ENCODE measurements at places on chromosomes 3 and 15.
A peak's percentile ranks its signal among the peaks of the same experiment; 100 is the strongest.

DNA sequence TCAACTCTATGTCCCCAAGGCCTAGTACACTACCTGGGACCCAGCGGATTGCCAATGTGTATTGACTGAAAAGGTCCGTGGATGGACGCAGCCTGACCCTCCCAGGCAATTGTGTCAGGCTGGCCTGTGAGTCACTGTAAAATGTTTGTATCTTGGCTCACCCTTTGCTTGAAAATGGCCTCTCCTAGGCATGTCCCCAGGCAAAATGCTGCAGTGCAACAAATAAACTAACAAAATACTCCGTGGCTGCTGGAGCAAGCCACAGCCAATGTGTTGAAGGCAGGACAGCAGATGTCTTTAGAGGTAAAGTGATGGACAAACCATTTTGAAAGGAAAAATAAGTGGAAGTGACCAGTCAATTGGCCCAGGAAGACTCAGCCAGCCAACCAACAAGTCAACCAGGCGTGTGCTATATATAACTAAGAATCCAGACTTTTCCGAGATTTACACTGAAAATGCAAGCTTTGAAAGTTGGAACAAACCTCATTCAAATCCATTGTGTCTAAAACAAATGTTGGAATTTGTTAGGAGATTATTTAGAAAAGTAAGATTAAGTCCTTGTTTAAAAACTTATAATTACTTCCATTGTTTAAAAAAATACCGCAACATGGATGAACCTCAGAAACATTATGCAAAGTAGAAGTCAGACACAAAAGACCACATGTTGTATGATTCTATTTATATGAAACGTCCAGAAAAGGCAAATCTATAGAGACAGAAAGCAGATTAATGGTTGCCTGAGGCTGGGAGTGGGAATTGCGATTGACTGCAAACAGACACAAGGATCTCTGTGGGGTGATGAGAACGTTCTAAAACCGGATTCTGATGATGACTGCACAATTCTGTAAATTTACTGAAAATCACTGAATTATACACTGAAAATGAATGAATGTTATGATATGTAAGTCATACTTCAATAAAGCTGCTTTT lies 191.2 kb downstream of the TLE3 start:
- DNase-seq = no peak

DNA sequence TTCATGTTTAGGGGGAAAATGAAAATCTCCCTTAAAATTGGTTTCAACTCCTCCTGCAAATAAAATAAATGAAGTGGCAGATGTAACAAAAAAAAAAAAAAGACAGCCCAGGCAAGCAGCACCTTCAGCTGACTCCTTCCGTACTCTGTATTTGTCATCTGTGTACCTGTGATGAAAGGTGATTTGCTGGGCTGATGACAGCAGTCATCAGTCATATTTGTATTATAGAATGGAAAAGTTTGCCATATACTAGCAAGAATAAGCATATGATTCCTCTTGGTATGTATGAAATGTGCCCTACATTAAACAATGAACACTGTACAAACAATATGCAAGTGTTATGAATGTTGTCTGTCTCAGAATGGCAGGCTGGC lies 44.1 kb upstream of the WWTR1 start:
- DNase-seq = no peak

DNA sequence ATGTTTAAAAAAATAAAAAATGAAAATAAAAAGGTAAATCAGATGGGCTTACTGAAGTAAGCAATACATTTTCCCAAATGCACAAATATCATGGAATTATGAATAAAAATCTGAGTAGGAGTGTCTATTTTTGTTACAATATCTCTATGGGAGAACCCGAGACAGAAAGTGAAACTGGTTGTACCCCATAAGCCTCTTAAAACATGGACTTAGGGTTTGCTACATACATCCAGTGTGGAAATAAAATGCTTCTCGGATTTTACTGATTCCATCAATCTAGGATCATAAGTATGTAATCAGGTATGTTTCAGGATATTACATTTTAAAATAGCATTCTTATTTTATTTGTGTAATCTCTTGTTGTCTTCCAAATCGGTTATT lies 177.8 kb upstream of the CDIN1 start:
- DNase-seq = no peak

DNA sequence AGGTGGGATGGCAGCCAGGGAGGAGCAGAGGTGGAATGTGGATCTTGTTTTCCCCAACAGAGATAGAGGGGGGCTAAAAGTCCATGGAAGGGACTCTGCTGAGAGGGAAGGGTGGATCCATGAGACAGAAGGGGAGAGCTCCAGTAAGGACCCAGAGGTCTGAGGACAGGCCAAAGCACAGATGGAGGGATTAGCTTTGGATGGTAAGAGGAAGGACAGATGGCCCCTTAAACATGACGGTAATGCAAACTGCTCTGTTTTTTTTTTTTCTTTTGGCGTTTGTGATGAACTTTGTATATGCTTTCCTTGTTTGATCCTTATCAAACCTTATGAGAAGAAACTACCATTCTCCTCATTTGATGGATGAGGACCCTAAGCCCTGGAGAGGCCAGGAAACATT lies 96.2 kb downstream of the IGF1R start:
- no peak for DNase-seq

DNA sequence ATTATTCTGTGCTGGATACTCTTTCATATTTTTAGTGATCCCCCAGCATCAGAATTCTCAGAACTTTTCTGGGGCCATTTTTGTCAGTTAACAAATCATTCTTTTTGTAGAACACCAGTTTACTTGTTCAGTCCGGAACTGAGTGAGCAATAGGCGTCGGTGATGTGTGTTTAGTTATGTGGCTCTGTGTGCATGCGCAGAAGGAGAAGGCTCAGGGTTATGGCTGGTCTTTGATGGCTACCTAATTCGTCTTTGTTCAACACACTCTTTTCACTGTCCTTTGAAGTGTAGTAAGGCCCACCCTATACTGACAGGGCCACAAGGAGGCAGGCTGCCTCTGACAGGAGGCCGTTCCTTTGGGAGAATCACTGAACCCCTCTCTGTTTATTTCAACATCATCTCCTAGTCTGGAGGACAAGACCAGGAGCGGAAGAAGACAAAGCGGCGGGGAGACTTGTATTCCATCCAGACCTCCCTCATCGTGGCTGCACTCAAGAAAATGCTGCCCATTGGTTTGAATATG lies 158.2 kb upstream of the CHRM5 start:
- no peak for DNase-seq

DNA sequence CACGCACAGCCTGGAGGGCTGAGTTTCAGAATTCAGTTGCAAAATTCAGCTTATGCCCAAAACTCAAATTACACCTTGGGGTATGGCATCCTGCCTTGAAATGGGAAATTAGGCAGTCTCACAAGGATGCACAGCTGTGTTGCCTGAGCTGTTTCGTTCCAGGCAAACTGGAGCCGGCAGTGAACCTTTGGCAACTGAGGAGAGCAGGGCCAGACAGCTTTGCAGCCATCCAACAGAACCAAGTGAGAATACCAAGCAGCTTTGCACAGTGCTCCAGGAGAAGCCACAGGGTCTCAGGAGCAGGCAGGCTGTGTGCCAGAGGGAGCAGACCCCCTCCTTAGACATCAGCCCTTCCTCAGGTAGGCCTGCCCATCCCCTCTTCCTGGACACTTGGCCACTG lies 32.5 kb upstream of the BFSP2 start:
- DNase-seq = no peak

- DNase-seq = no peak
Observed at GRCh38 chr3:113055201-113055600, 64.4 kb downstream of the GTPBP8 start.

GRCh38 chr3:15102256-15102655 lies 3.3 kb upstream of the RBSN start:
- DNase-seq = no peak

- no peak for DNase-seq
Observed at GRCh38 chr15:64685230-64685888, 90.0 kb downstream of the RBPMS2 start.

DNA sequence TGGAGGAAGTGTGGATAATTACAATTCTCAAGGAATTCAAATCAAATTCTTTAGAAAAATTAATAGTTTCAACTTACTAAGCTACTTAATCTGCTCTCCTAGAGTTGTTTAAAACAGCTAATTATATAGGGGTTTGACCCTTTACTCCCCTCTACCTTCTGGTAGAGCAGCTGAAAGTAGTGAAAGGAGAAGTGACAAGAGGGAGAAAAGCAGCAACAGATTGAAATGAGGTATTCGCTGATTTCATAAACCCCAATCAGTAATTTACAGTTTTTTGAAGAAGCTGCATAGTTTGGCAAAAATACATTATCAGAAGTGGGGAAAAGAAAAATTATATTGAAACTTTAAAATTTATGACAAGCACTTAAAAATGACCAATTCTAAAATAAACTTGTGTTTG lies 52.8 kb downstream of the ZMAT3 start:
- no peak for DNase-seq

DNA sequence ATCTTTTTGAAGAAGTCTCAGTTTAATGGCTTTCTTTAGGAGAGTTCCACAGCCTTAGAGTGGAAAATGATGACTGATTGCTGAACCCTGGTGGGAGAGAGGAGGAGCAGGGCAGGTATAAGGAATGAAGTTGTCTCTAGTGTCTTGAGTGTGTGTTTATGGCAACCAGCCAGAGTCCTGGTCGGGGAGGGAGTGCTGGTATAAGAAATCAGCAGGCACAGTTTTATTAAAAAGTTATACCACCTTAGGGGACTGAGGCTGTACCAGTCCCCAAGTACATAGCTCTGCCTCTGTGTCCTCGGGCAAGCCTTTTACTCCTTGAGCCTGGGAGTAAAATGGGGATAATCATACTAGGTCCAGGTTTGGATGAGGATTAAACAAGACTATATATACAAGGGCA lies 29.8 kb downstream of the SLC22A14 start:
- no peak for DNase-seq

GRCh38 chr15:89442671-89443307 lies 53.6 kb downstream of the RHCG start:
- DNase-seq = no peak

DNA sequence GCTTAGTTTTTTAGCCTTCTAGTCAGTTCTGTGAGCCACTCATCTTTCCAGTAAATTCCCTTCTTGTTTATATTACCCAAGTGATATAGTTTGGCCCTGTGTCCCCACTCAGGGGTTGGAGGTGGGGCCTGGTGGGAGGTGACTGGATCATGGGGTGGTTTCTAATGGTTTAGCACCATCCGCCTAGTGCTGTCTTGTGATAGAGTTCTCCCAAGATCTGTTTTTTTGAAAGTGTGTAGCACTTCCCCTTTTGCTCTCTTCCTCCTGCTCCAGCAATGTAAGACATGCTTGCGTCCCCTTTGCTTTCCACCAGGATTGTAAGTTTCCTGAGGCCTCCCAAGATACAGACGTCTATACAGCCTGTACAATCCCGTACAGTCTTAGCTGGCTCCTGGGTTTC lies 53.7 kb upstream of the INO80 start:
- DNase-seq = no peak

DNA sequence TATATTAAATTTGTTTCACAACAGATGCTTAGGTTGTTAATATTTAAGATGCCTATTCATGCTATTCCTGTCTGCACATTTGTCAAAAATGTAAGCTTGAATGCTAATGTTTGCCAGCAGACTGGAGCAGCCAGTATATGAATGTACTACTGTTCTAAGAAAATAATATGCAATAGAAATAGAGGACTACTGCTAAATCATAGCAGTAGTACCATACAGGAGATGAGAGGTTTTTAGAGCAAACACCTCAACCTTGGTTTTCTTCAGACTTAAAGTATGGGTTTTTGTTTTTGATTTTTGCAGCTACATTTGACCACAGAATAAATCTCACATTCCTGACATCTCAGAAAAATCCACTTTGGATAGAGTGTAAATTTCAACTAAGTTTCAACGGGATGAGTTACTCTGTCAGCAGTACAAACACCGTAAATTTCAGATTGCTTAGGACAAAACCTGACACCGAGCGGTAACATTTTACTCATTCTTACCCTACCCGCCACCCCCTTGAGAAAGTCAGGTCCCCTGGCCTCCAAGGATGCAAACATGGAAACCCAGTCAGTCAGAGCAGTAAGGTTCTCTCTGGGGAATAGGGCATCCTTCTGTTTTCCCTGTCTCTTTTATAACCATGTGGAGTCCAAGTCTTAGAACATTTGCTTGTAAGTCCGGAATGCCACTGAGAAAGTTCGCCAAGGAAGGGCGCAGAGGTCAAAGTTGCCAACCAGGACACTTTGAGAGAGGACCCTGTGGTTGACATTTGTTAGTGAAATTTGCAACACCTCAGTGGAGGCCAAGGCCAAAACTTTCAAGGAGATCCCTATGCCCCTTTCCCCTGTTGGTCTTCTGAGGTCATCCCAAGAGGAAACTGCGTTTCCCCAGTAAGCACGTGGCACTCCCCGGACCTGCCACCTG lies 17.9 kb upstream of the SATB1 start:
- no peak for DNase-seq

DNA sequence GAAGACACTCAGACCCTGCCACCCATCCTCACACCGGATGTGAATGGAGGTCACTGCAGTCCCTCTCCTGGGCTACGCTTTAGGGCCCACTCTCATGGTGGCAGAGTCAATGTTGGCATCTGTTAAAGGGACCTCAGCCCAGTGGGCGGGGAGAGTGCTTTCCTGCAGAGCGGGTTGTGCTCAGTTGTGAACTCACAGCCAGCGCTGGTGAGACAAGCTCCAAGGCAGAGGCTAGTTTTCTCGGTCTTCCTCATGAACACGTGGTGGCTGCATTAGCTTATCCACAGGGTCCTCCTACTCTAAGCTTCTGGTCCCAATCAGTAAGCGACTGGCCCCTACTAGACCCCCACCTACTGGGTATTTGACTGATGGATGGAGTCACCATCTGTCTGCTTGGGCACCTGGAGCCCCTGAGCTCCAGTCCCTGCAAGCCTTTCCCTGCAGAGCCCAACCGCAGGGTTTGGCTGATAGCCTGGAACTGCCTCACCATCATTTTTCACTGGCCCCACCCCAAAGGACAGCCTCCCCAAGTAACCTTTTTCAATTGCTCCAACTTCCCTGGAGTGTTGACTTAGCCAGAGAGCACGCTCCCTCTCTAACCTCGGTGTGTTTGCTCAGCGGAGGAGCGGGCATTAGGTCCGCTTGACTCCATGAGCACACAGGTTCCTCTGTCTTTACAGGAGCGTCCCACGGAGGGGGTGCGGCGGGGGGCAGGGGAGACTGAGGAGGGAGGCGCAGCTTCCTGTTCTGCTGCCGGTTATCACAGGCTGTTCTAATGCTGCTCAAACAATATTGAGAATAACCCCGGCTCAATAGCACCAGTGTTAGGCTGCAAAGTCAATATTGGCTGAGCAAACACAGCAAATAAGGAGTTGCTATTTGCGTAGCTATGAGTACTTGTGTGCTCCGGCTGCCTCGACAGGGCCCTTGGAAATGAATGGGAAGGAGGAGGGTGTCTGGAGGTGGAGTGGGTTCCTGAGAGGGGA lies 141.7 kb downstream of the RPLP1 start:
- DNase-seq = no peak

- no peak for DNase-seq
Observed at GRCh38 chr3:95476534-95476933, 1337.9 kb upstream of the EPHA6 start.

- no peak for DNase-seq
Observed at GRCh38 chr15:67035886-67036285, 29.5 kb upstream of the SMAD3 start.

GRCh38 chr3:157088601-157089454 lies 71.1 kb downstream of the CCNL1 start:
- peak; percentile 96 for DNase-seq

- DNase-seq = no peak
Observed at GRCh38 chr15:25811481-25811906, 51.6 kb downstream of the ATP10A start.

GRCh38 chr3:52743152-52743551 lies 27.6 kb downstream of the NEK4 start:
- no peak for DNase-seq
